Dermis blood vessel endothelial cell (primary cell): ENCODE measurements at places on chromosomes 5 and 9. TPM values are rescaled to one million over a fixed set of nuclear protein-coding genes. Genes with fewer than 3 reads are reported as not detected.

SNCAIP gene
- 35.9 and 93.1 TPM in 2 replicates for total RNA-seq

FGD3 gene
- total RNA-seq: 0.17 TPM in 1 of 2 replicates, not detected in the other

TNFSF15 gene
- total RNA-seq: 2.0 and 5.4 TPM in 2 replicates

PIGO gene
- 11.9 and 18.0 TPM in 2 replicates for total RNA-seq

MYMK gene
- not detected in 2 replicates for total RNA-seq

PCDHB4 gene
- total RNA-seq: 0.17 and 0.19 TPM in 2 replicates

GPR150 gene
- total RNA-seq: 0.05 and 0.17 TPM in 2 replicates

KYAT1 gene
- 5.3 and 9.7 TPM in 2 replicates for total RNA-seq

IL13 gene
- not detected in 2 replicates for total RNA-seq

ADAMTS13 gene
- 0.84 and 1.0 TPM in 2 replicates for total RNA-seq

KIF4B gene
- 0.17 and 0.42 TPM in 2 replicates for total RNA-seq

BARHL1 gene
- total RNA-seq: not detected in 2 replicates

SWI5 gene
- total RNA-seq: 26.9 and 29.1 TPM in 2 replicates

MYO10 gene
- 99.8 and 140 TPM in 2 replicates for total RNA-seq

PCDHB5 gene
- total RNA-seq: 1.2 and 1.7 TPM in 2 replicates
